Diencephalon (tissue), 1 donor: ENCODE measurements at places on chromosomes 2 and 18. TPM values are rescaled to one million over a fixed set of nuclear protein-coding genes. Genes with fewer than 3 reads are reported as not detected.

The MEP1B gene
- total RNA-seq, result 0.23 TPM

The STARD6 gene
- total RNA-seq, result not detected

The CCDC85A gene
- total RNA-seq, result 38.1 TPM

The KCNG3 gene
- 2.8 TPM for total RNA-seq

The SPP2 gene
- total RNA-seq, result not detected

The FAM237A gene
- total RNA-seq, result 0.46 TPM

The DLX1 gene
- total RNA-seq, result 30.9 TPM

The UGT1A8 gene
- not detected for total RNA-seq

The MYO7B gene
- under 0.01 TPM for total RNA-seq

The TMEM169 gene
- total RNA-seq, result 30.7 TPM

The ZC3H6 gene
- total RNA-seq, result 25.4 TPM

The ALPP gene
- total RNA-seq, result not detected

The CDKL4 gene
- total RNA-seq, result 13.4 TPM

The AGXT gene
- total RNA-seq, result not detected

The DSG4 gene
- total RNA-seq, result not detected

The SLC9A4 gene
- 0.69 TPM for total RNA-seq

The COX7A2L gene
- 186 TPM for total RNA-seq

The DSG1 gene
- total RNA-seq, result 0.23 TPM

The CASP8 gene
- 3.2 TPM for total RNA-seq

The LYG2 gene
- not detected for total RNA-seq

The LBH gene
- total RNA-seq, result 56.3 TPM

The PROM2 gene
- total RNA-seq, result 2.1 TPM

The STAT4 gene
- 16.1 TPM for total RNA-seq

The CHRNG gene
- total RNA-seq, result not detected

The SP140 gene
- 2.1 TPM for total RNA-seq

The LYPD6 gene
- total RNA-seq, result 20.5 TPM

The SAP130 gene
- 8.8 TPM for total RNA-seq

The HOXD12 gene
- total RNA-seq, result not detected

The TUBA4B gene
- total RNA-seq, result 1.2 TPM

The MOCOS gene
- total RNA-seq, result 0.69 TPM

The PTMA gene
- 591 TPM for total RNA-seq

The OR6B2 gene
- total RNA-seq, result not detected
